ENCODE measurements at places on chromosomes 2 and 18.

DNA sequence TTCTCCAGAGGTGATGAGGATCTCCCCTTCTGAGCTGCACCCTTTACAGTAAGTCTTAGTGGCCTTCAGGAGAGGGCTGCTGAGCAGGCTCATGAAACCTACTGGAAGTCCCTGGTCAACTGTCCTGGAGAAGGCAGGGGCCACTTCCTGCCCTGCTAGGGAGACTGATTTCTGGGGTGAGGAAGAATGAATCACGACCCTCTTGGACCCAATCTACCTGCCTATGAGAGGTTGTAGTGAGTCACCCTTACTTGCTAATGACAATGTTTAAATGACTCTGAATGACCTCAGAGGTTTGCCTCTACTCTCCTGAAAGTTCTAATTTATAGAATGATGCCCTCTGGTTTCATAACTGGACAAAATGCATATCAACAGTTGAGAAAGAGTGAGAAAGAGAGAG is 79.4 kb upstream of the FAM136A start:
- no peak for DNase-seq

DNA sequence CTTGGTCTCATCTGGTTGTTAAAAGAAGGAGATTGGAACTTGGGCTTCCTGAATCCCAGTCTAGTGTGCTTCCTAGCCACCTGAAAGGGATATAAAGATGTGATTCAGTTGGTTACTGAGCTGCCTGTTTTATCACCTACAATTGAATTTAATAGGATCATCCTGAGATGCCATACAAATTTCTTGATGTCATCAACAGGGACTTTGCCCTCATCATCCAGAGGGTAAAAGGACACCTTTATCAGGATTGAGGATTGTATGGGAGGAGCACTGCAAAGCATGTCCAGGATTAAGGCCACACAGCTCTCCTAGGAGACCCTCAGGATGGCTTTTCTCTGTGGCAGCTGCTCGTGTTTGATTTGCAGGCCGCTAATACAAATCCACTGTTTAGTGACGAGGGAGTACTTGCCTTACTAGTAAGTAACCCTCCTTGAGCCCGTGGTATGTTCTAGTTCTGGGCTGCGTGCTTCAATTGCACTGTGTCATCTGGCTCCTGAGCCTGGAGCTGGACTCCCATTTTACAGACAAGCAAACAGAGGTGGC is 28.6 kb downstream of the SH3RF3 start:
- no peak for DNase-seq

- no peak for DNase-seq
Measured at GRCh38 chr2:74975016-74975415, 16.6 kb downstream of the POLE4 start.

- no peak for DNase-seq
Measured at GRCh38 chr2:111029181-111029927, 91.4 kb upstream of the BCL2L11 start.

- no peak for DNase-seq
Measured at GRCh38 chr2:133296401-133296800, 271.9 kb downstream of the NCKAP5 start.

DNA sequence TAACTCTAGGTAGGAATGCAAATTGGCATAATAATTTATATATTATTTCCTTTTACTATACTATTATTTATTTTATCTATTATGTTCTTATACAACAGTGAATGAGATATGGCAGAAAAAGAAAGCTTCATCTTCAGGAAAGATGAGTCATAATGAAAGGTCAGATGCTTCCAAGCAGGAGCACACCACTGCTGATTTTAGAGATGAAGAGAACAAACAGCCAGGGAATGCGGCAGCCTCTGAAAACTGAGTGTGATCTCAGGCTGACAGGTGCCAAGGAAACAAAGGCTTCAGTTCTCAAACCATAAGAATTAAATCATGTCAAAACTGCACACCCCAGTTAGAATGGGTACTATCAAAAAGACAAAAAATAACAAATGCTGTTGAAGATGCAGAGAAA is 149.0 kb downstream of the CCDC178 start:
- DNase-seq = no peak

DNA sequence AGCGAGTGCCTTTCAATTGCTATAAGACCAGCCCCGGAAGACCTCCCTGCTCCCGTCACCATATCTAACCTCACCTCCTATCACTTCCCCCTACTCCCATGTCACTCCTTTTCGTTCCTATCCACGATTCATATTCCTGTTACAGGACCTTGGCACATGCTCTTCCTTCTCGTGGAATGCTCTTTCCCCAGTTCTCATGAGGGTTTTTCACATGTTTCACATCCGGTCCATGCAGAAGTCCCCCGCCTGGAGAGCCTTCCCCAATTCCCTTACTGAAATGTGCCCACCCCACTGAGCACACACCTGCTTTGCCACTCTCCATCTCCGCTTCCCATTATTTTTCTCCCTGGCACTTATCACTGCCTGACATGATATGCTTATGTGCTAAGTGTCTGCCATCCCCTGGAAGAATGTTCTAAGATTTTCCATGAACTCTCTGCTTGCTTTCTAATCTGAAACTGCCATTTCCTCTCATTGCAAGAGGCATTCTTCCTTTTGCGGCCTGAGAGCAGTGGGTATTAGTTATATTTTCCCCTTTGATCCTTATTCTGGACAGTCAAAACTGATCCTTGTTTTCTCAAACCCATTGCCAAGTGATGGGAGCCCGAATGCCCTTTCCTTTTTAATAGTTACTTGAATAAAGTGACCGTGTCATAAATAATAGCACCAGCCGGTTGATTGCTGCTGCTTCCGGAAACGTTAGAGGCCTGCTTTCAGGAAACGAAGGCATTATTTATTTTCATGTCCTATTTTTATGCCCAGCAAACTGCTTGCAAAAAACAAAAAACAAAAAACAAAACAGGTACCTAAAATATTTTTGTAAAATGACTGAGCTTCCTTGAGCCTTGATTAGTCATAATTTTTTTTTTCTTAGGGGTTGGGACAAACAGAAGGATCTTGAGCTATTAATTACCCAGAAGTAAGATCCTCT is 127.9 kb downstream of the ZNF532 start:
- DNase-seq = no peak

DNA sequence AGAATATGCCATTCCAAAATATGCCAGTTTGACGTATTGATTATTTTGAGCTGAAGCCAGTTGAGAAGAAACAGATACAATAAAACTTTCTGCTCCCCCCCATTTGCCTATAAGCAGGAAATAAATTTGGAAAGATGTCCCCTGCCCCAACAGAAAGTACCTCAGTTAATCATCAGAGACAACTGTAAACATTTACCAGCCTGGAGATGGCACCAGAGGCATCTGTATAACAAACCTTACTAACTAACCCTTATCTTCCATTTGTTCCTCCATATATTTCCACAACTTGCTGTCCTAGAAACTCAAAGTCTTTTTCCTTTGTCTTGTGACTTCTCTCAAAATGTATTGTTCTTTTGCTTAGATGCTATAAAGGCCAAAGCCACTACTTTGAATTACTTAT is 93.8 kb downstream of the AKAIN1 start:
- DNase-seq = no peak

DNA sequence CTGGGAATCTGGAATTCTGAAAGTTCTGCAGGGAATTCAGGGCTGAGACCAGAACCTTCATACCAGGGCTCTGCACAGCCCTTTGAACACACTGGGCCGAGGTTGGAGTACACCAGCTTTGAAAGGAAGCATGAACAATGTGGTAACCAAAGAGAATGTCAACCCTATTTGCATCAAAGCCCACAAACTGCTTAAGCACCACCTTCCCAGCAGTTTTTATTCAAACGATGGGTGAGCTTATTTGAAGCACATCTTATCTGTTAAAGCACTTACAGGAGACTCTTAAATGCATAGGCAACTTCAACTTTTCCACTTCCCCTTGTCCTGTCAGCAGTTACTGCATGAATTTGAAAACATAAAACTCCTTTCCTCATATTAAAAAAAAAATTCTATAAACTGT is 96.6 kb downstream of the TXNL1 start:
- DNase-seq = no peak

DNA sequence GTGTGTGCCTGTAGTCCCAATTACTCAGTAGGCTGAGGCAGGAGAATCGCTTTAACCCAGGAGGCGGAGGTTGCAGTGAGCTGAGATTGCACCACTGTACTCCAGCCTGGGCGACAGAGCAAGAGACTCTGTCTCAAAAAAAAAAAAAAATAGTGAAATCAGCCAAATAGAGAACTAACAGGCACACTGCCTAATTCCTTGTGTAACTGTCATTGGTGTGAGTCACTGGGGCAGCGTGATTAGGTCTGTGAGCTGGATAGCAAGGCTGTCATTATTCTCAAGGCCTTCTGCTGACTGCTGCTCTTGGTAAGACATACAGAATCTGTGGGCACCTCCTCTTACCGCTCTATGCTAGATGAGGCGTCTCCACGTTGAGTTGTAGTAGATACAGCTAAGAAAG is 270.3 kb downstream of the NEDD4L start:
- DNase-seq = no peak

- no peak for DNase-seq
Measured at GRCh38 chr2:108377401-108377800, 353 bp upstream of the SULT1C4 start.

- DNase-seq = no peak
Measured at GRCh38 chr2:149388120-149388816, 57.9 kb downstream of the LYPD6 start.

GRCh38 chr18:55900380-55900779 is 312.4 kb upstream of the TCF4 start:
- DNase-seq = no peak

DNA sequence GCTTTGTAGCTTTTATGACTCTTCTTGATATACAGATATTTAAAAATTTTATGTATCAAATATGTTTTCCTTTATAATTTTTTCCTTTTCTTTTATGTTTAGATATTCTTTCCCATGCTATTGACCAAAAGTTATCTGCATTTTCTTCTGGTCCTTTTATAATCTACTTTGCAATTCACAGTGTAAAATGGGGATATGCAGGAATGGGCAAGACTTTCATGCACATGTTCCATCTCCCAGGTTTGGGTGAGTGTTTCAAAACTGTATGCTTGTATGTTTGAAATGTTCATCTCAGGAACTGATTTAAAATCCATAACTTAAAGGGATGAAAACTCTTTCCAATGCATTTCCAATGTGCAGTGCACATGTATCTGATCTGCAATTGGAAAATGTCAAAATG is 199.9 kb downstream of the MEIS1 start:
- DNase-seq = no peak

GRCh38 chr2:54053830-54054229 is 61.6 kb upstream of the ACYP2 start:
- no peak for DNase-seq

- DNase-seq = no peak
Measured at GRCh38 chr18:48842259-48843061, 108.3 kb downstream of the SMAD7 start.

DNA sequence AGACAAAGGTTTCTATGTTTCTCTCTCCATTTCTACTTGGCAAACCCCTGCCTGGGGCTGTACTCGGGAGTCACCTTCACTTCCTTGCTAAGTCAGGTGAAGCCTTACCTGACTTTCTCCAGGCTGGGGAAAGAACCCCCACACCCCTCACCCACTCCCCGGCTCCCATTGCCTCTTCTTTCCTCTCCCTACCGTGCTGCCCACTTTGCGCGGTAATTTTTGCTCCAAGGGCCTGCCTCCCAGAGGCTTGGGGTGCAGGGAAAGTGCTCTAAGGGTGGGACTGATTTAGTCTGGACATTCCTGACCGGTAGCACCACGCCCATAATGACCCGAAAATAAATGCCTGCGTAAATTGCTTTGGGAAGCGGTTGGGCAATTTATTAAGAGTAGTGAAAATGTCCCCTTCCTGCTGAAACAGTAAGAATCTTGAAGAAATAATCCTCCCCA is 49.1 kb upstream of the ATP6V1B1 start:
- DNase-seq = no peak

- no peak for DNase-seq
Measured at GRCh38 chr2:19408592-19408991, 50.2 kb upstream of the OSR1 start.

DNA sequence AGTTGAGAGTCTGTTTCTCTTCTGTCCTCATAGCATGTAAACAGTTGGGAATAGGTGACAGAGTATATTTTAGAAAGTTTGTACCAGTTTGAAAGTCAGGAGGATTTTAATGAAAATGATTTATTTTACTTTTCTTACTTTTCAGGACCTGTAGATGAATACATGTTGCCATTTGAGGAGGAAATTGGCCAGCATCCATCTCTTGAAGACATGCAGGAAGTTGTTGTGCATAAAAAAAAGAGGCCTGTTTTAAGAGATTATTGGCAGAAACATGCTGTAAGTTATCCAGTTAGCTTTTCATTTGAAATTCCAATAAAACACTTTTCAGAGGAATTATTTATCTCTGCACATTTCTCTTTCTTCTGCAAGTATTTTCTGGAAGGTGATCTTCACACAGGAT is 81.1 kb downstream of the ACVR2A start:
- no peak for DNase-seq

DNA sequence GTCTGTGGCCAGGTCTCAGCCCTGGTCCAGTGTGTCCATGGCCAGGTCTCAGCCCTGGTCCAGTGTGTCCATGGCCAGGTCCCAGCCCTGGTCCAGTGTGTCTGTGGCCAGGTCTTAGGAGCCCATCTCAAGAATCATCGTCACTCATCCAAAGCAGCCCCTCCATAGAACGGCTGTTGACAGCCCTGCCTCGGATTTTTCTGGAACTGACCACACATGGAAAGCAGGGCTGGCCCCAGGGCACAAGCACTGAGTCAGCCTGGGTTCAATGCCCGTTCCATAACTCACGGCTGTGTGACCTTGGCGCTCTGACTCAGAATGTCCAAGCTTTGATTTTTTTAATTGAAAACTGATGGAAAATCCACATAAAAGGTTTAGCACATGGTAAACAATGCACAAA is 59.9 kb upstream of the SNTG2 start:
- no peak for DNase-seq

- no peak for DNase-seq
Measured at GRCh38 chr2:162106146-162106551, 32.1 kb upstream of the DPP4 start.

- DNase-seq = no peak
Measured at GRCh38 chr18:44370861-44371260, 309.8 kb upstream of the SETBP1 start.

DNA sequence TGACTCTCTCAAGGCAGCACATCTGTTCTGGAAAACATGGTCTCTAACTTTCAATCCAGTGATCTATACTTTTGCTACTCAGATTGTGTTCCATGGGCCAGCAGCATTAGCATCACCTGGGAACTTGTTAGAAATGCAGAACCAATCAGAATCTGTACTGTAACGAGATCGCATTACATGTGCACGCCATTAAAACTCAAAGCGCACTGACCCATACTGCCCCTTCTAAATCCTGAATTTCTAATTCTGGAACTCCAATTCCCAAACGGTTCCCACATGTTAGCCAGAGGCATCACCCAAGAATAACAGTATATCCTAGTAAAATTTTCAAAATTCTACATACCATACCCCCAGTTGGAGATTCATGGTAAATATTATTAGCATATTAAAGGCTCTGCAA is 10.5 kb upstream of the DCTN1 start:
- no peak for DNase-seq

Measured in activated CD4-positive, CD25-positive, alpha-beta regulatory T cell treated with anti-CD3 and anti-CD28 coated beads, Interleukin-2, amount 50 U/mL, for 16 hours (primary cell).